Eye (tissue), 1 donor: ENCODE measurements at places on chromosomes 5 and 9.

GRCh38 chr9:20582150-20582549, 40.1 kb downstream of the MLLT3 start:
- no peak for DNase-seq

DNA sequence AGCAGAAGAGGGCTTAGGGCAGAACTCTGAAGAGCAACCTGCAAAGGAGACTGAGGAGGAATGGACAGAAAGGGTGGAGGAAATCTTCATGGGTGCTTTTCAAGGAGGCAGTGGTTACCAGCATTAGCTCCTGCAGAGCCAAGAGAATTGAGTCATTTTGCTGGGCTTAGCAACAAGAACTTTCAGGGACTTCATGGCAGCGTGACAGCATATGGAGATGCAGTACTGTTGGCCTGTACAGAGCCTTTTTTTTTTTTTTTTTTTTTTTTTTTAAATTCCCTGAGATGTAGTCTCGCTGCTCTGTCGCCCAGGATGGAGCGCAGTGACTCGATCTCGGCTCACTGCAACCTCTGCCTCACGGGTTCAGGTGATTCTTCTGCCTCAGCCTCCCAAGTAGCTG, 296.0 kb upstream of the DMRT1 start:
- DNase-seq, result no peak

GRCh38 chr5:43386960-43387362, 25.2 kb downstream of the CCL28 start:
- no peak for DNase-seq

- no peak for DNase-seq
These were observed 121.3 kb downstream of the RPS23 start for GRCh38 chr5:82156874-82157273.

DNA sequence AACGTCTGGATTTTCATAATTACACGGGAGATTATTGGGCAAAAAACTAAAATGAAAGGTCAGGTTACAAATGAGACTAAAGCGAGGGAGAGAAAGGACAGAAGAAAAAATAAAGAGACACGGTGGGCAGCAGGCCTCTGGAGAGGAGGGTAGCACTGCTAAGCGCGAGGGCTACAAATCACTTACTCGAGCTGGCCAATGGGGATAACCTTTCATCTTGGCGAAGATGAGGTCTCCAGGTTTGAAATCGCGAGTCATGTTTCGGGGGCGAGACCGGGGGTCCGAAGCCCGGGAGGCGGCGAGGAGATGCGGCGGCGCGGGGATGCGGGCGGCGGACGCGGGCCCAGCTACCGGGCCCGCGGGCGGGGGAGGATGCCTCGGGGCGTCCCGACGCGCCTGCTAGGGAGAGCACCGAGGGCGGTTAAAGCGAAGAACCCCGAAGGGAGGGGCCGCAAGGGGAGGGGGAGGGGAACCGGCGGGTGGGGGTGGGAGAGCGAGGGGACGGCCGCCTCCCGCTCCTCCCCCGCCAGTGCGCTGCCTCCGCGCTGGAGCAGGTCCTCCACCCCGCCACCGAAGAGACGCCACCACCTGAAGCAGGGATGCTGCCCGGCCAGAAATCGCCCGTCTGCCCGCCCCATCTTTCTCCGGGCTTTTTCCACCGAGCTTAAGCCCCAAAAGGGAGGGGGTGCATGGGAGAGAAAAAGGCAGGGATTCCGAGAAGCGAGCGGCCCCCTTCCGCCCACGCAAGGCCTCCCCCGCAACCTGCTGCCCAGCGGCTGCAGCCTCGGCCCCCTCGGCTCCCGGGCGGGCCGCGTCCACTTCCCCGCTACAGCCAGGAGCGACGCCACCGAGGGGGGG, 610 bp downstream of the PSIP1 start:
- DNase-seq, result peak; percentile 75

DNA sequence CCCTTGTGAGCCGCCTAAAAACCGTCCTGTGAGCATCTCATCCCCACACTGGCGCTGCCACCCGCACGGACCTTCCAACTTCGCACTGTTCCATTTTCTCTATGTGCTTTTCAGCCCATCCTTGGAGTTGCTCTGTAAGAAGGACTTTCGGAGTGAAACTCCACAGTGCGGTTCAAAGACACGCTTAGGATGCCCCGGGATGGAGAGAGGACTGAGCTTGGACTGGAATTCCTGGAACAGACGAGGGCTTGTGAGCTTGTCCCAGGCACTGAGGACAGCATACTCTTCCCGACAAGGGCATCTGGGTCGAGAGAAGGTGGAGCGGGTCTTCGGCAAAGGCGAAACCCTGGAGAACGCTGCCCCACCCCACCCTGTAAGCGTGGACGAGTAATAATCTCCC, 187.8 kb downstream of the MEF2C start:
- peak; percentile 40 for DNase-seq

DNA sequence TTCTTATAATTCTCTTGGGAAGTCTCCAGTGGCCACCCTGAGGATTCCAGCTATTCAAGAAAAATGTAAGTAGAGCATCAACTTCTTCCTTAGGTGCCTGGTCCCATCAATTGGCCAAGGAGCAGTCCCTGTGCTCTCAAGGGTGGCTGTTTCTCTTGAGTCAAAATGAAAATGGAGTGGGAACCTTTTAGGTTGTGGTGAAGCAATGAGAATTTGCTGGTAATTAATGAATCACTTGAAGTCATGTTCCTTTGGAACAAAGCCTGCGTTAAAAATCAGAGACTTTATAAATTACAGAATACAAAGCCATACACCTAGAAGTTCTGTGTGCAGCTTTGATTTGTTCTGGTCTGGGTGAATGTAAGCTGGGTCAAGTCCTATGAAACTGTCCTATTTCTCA, 48.9 kb downstream of the IL31RA start:
- no peak for DNase-seq

DNA sequence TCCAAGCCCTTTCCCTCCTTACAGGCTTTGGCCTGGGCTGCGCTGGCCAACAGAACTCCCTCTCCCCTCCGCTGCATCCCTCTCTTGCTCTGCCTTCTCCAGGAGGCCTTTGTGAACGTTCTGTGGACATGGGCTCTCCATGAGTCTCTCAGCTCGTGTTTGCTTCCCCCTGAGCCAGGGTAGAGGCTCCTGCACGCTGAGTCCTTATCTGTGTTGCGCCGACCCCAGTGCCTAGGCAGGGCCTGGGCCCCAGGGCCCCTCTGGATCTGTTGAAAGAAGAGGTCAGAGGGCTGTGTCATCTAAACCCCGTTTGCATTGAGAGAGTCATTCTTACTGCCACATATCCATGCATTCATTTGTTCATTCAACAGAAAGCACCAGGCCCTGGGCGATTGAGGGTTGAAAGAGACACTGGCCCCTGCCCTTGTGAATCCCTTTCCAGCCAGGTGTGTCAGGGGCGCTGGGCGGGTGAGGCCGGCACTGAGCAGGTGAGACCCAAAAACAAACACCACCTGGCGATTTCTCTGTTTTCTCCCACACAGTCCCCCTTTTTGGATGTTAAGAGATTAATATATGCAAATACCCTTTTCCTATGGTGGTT, 111.2 kb upstream of the IER5L start:
- no peak for DNase-seq

GRCh38 chr5:147804334-147804733, 21.8 kb upstream of the JAKMIP2 start:
- DNase-seq, result no peak
